Activated CD4-positive, CD25-positive, alpha-beta regulatory T cell (primary cell): ENCODE measurements at places on chromosomes 3 and 15.

DNA sequence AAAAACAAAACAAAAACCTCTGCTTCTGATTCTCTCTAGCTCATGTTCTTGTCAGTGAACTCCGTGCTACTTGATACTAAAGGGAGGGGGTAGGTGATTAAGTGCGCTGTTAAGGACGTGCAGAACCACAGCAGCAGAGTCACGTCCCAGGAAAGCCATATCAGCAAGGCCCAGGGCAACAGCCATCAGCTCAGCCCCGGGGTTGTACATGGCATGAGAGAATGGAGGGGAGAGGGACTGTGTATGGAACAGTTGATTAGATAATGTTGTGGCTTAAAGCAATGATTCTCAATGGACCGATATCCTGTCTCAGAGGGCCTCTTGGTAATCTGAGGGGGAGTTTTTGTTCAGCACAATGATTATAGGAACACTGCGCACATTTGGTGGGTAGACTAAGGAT lies 27.6 kb downstream of the C2CD4A start:
- DNase-seq = no peak

- DNase-seq = no peak
Measured at GRCh38 chr15:94701281-94701985, 470.1 kb downstream of the MCTP2 start.

DNA sequence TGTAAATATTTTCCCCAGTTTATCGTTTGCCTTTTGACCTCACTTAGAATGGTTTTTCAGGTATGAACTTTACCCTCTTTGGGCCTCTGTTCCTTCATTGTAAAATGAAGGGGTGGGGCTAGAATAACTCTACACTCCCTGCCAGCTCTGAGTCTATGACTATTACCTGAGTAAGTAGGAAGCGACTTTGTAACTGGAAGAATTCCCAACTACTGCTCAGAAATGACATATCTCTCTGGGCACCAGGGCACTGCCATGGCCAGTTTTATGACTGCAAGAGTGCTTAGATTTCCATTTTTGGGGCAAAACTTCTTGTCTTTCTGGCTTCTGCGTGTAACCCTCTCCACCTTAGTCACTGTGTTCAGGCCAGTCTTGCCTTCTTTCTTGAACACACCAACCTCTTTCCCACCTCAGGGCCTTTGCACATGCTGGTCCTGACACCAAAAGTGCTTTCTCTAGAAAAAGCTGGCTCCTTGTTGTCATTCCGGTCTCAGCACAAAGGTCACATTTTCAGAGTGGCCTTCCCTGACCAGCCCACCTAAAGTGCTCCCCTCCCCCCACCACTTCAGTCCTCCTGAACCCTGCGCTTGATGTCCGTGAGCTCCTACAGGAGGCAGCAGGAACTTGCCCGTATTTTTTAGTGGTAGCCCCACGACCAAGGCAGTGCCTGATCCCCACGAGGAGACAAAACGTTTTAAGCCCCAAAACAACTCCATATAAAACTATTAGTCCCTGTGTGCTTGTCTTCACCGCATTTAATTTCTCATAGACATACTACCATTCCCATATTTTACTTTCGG lies 25.6 kb downstream of the CDCP1 start:
- no peak for DNase-seq

DNA sequence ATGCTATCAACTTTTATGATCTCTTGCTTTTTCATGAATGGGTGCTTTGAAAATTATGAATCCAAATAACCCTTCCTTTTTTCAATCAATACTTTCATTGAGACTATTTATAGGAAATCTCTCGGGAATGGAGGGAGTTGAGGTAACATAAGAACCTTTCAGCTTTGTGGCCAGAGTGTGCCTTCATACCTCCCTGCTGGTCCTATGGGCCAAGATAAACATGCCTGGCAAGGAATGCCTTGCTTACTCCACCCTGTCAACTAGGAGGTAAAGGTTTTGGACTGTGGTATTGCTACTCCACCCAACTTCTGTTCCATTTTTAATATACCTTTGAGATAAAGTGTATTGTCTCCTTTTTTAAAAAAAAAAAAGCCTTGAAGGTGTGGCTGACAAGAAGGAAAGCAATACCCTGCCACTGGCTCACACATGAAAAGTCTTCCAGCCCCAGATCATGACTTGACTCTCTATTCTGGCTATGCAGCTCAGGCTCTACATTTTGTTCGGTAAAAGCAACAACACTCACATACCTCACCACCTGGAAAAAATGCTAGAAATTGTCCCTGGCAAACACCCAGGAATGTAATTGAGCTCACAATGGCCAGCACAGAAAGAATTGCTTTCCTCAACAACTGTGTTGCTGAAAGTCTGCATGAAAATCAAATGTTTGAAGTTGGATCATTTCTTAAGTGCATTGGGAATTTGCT lies 35.8 kb downstream of the COL8A1 start:
- DNase-seq = no peak

DNA sequence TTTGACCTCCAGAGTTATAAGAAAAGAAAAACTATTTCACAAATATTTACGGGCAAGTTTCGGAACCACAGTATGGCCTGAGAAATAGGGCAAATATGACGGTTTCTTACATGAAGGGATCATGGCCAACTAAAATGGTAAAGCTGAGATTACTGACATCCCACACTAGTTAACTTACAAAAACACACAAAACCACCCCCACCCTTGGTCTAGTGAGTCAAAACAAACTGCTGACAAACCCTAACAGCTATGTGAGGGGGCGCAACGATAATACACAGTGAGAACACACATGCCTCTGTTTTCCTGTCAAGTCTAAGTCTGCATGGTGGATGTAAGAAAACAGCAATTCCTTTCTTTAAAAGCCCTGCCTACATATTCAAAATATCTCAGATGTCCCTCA lies 32.3 kb downstream of the CBLB start:
- DNase-seq = no peak

- DNase-seq = no peak
Measured at GRCh38 chr3:126945171-126945721, 37.7 kb upstream of the PLXNA1 start.

- no peak for DNase-seq
Measured at GRCh38 chr3:64604313-64604712, 83.5 kb downstream of the ADAMTS9 start.

GRCh38 chr3:123469323-123469995 lies 20.6 kb upstream of the ADCY5 start:
- DNase-seq = no peak
